GM23338 (cell line): ENCODE measurements at places on chromosomes 5 and 9. TPM values are rescaled to one million over a fixed set of nuclear protein-coding genes. Genes with fewer than 3 reads are reported as not detected.

DNA sequence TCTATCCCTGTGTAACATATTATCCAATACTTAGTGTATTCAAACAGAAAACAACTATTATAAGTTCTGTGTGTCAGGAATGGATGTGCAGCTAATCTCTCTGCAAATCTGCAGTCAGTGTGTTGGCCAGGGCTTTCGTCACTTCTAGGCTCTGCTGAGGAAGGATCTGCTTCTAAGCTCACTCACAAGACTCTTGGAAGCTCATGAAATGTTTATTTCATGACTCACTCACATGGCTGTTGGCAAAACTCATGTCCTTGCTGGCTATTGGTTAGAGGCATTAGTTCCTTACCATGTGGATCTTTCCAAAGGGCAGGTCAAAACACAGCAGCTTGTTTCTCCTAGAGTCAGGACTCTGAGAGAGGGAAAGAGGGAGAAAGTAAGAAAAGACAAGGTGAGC is 367.4 kb upstream of the SMARCA2 start:
- no peak for DNase-seq

The ITGA1 gene
- 4.9 and 12.0 TPM in 2 replicates for total RNA-seq

The MAT2B gene
- total RNA-seq = 110 and 120 TPM in 2 replicates

The NUDCD2 gene
- total RNA-seq = 14.6 and 23.2 TPM in 2 replicates

The SHOC1 gene
- not detected in 2 replicates for total RNA-seq

The CYLC2 gene
- not detected in 2 replicates for total RNA-seq

DNA sequence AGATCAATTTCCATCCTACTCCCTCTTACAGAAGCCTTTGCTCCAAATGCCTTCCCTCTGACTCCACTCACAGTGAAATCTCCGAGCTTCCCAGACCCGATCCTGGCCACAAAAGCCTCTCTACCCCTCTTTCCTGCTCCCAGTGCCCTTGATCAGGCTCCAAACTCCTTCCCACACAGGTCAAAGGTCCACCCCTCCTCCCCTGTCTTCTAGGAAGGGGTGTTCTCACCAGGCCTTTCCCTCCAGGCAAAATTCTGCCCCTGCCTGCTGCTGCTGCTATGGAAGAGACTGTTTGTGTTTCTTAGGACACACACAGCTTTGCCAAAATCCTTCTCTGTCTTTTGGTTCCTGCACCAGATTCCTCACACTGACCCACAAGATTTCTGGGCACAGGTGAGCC is 85.8 kb upstream of the ALDH1A1 start:
- peak; percentile 14 for DNase-seq

The CHD1 gene
- 75.6 and 82.4 TPM in 2 replicates for total RNA-seq

The PCDHA1 gene
- 1.6 and 3.2 TPM in 2 replicates for total RNA-seq

GRCh38 chr9:115267790-115268189 is 149.8 kb upstream of the TNC start:
- DNase-seq = peak; percentile 52

The KCNMB1 gene
- total RNA-seq = 0.17 and 0.23 TPM in 2 replicates

The PCDHGA6 gene
- 4.5 and 4.8 TPM in 2 replicates for total RNA-seq

DNA sequence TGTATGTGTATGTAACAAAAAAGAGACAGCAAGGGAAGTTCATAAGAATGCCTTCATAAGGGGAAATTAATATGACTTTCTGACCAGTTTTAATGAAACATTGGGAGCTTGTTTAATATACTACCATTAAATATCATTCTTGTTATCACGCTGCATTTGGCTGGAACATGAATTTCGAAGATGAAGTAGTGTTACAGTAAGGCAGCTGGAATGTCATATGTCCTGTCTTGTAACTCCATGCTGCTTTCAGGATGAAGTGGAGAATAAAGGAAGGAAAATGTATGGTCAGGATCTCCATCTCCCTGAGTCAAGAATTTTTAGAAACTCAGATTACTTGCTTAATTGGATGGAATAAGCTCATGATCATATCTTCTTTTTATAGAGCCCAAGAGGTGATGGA is 61.5 kb upstream of the DMAC1 start:
- DNase-seq = no peak

GRCh38 chr9:130642926-130643325 is 21.5 kb upstream of the PRDM12 start:
- no peak for DNase-seq

DNA sequence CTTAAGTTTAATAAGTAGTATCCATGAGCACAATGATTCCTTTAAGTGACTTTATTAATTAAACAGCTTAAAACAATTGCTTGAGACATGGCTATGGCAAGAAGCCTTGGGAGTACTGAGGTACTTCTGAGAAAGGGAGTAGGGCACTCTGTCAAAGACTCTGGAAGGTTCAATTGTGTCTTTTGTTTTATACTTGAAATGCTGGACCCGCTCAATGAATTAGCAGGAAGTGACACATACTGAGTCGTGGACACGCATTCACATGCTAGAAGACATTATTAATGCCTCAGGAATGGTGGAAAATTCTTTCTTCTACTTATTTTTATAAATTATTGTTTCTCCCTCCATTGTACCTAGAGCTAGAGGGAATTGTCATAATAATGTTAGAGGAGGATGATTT is 347.3 kb upstream of the ZNF608 start:
- DNase-seq = no peak

The B4GALT1 gene
- 14.7 and 15.8 TPM in 2 replicates for total RNA-seq

The LRRC70 gene
- 1.7 and 2.7 TPM in 2 replicates for total RNA-seq

DNA sequence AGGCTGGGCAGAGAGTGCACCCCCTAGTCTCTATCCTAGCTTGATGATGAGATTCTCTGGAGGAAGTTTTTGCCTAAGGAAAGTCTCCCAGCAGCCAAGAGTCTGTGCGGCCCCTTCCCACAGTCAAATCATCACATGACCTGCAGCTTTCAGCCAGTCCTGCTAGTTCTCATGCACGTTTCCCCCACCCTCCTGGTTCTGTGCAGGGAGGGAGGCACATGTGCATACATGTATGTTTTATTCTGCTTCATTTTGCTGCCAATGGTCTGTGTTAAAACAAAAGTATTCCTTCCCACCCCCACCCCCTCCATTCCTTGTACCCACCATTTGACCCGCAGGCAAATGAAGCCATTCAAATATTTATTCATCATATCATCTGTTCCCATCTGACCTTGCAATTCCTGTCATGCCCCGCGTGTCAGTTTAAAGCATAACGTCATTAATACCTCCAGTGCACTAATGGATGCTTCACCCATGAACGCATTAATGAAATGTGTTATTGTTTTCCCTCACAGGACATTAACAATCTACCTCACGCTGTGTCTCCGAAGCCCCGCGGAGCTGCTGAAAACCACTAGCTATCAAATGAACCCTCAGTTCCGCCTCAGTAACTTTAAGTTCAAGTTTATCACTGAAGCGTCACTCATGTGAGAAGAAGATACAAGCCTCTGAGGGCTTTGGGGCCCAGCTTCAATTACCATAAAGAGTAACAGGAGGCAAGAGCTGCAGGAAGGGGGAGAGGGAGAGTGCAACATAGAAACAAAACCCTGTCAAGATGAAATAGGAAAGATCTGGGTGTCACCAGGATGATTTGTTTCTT is 139.6 kb downstream of the RASEF start:
- DNase-seq = no peak

DNA sequence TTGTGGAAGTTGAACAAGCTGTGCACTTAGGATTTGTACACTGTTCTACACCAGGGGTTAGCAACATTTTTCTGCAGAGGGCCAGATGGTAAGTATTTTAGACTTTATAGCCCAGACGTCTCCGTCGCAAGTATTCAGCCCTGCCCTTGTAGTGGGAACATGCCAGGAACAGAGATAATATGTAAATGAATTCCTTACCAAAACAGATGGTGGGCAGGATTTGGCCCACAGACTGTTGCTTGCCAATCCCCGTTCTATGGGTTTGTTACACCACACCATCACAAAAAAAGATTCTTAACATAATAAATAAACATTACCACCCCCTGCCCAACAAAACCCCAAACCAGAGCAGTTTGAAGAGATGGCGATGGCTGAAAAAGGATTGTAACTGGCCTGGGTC is 74.3 kb downstream of the AMBP start:
- no peak for DNase-seq

GRCh38 chr5:154109416-154110106 is 70.8 kb downstream of the MFAP3 start:
- DNase-seq = no peak

The PRKAA1 gene
- total RNA-seq = 35.0 and 35.9 TPM in 2 replicates

- no peak for DNase-seq
Measured at GRCh38 chr5:109701252-109701651, 11.5 kb downstream of the MAN2A1 start.

GRCh38 chr5:21391506-21391905 is 1403.5 kb upstream of the CDH18 start:
- DNase-seq = peak; percentile 25

DNA sequence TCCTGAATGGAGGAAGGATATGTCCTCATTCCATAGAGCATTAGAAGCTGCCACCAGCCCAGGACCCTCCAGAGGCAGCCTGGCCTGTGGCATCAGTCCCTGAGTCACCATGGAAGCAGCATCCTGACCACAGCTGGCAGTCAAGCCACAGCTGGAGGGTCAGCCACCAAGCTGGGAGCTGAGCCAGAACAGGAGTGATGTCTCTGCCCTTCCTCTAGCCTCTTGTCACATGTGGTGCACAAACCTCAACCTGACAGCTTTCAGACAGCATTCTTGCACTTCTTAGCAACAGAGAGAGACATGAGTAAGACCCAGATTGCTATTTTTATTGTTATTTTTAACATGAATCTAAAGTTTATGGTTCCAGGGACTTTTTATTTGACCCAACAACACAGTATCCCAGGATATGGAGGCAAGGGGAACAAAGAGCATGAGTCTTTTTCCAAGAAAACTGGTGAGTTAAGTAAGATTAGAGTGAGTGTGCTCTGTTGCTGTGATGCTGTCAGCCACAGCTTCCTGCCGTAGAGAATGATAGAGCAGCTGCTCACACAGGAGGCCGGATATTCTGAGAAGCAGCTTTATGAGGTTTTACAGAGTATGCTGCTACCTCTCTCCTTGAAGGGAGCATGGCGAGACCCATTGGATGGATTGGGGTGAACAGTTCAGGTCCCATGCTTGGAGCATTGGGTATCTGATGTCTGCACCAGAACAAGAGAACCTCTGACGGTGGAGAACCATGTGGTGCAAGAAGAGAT is 13.0 kb upstream of the CYFIP2 start:
- DNase-seq = no peak

DNA sequence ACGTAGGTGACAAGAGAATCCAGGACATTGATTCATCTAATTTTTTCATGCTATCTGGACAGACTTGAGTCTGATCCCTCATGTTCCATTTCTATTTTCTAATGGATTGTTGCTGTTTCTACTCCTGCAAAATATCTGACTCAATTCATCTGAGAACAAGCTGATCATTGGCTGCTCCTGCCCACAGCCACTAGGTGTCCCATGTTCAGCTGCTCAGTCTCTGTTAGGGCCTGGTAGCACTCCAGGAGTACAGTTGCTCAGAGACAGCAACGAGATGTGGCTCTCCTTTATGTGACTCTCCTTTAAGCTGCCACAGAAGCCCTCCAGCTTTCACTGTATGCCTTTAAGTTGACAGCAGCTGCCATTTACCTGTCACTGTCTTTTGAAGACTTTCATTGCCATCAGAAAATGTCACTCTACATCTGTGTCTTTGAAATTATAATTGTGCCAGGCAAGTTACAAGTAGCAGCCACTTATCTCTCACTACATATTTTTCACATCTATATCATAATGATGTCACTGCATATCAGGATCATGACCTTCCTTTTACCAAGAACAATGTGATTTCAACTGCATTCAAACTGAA is 1944.2 kb upstream of the NUDT12 start:
- peak; percentile 59 for DNase-seq

DNA sequence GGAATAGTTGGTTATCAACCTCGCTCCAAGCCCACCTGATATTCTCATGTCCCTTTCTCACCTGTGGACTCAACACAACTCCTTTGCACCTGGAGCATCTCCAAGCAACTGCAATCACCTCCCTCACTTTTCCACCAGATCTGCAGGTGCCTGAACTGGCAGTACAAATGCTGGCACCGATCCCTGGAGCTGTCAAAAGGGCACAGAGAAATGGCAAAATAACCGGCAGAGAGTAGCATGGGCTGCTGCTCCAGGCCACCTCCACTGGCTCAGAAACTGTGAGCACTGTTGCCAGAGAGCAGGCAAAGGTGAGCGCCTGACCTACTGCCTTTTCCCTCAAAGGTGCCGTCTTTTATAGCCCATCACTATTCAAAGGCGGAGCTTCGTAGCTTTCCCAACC is 14.7 kb downstream of the EQTN start:
- DNase-seq = no peak

GRCh38 chr5:91830361-91830953 is 447.3 kb upstream of the ARRDC3 start:
- DNase-seq = no peak

The TXNDC15 gene
- total RNA-seq = 24.4 and 30.7 TPM in 2 replicates

- no peak for DNase-seq
Measured at GRCh38 chr5:151628112-151628823, 37.1 kb upstream of the FAT2 start.

DNA sequence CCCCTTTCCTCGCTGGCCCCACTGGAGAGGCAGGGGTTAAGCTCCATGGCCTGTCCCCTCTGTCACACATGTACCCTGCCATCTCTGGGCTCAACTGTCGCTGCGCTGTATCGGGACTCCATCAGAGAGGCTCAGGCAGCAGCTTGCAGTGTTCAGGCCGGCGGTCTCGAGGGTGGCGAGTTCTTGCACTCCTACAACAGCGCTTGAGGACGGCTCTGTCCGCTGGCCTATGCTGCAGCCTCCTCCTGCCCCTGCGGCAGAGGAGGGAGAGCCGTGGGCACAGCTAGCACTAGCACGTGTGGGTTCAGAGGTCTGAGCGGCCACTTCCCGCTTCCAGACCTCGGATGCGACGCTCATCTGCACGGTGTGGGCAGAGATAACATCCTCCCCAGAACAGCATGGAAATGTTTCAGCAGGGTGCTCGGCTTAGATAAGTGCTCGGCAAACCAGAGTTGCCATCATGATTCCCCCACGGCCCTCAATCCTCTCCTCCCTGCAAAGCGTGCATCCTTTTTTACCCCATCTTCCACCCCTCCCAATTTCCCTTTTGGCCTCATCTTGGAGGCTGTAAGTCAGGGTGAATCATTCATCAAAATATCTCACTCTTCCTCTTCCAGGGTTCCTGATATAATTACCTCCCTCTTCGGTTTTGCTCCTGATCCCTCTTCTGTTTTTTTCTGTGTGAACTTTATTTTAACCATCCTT is 41.9 kb upstream of the FUBP3 start:
- DNase-seq = no peak

DNA sequence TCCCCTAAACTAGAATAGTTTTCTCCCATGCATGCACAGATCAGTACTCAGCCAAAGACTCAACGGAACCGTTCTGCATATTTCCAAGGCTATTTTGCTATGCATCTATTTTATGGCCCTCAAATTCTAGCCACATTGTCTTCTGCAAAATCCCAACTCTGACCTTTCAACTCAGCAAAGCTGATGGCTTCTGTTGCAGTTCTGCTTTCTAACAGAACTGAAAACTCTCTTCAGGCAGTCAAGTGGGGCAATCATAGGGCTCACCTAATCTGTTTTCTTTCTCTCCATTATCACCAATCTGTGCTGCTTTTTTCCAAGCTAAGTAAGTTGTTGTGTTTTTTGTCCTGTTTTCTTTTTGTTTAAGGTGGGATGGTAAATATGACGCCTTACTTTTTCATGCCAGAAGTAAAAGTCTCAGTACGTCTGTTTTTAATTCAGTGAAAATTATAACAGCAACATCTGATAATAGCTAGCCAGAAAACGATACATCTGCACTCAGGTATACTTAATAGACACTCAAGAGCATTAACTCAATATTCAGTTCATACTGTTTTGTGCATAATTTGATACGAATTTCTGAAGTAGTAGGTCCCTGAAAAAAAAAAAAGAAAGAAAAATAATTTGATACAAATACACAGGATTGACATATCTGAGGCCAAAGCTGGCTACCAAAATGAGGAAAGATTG is 454.3 kb downstream of the TLE1 start:
- no peak for DNase-seq
